ENCODE measurements at places on chromosomes 12 and 14. TPM values are rescaled to one million over a fixed set of nuclear protein-coding genes. Genes with fewer than 3 reads are reported as not detected.

Gene SNAPC1
- 9.2 TPM for total RNA-seq

Gene ZBTB39
- total RNA-seq, result 5.1 TPM

Gene CYP46A1
- 0.10 TPM for total RNA-seq

Gene SLC16A7
- 27.5 TPM for total RNA-seq

Gene MUCL1
- total RNA-seq, result not detected

- peaks cover 2% of the 10 kb centered on the region for H3K4me1 ChIP-seq
- no peak for DNase-seq
- no peak overlapping the region for H3K4me3 ChIP-seq
- H3K27me3 ChIP-seq, result no peaks in the 10 kb centered on the region
Measured at GRCh38 chr14:93137864-93138263, 22.1 kb upstream of the ITPK1 start.

DNA sequence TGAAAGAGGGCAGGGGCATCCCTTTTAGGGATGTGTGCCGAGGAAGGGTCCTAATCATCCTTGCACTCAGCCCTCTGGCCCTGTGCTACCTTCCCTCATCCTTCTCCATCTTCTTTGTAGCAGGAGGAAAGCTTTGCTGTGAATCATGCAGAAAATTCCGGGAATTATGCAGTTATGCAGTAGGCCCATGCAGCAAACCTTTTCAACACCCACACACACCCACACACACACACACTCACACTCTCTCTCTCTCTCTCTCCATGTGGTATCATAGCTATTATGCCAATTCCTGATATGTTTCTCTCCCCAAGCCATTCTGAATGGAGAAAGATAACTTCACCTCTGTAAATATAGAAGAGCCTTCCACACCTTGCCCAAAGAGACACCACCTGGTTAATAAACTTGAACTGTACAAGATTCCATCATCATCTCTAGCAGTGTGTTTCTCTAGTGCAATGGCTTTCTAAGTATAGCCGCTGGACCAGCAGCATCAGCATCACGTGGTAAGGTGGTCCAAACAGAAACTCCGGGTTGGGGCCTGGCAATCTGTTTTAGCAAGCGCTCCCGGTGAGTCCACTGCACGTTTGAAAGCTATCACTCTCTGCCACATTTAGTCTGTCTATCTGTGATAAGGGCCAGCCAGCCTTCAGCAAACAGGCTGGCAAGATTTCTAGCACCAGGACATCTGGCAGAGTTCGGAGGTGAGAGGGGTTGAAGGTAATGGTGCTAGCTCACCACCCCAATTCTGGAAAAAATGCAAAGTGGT is 57.6 kb downstream of the MDM2 start:
- no peak for DNase-seq
- H3K4me3 ChIP-seq, result no peak overlapping the region
- peaks cover 6% of the 10 kb centered on the region for H3K4me1 ChIP-seq
- no peaks in the 10 kb centered on the region for H3K27me3 ChIP-seq
- no peak overlapping the region for H3K27ac ChIP-seq

- DNase-seq, result no peak
- no peak overlapping the region for H3K27ac ChIP-seq
- no peak overlapping the region for H3K4me3 ChIP-seq
- peaks cover 3% of the 10 kb centered on the region for H3K36me3 ChIP-seq
- H3K4me1 ChIP-seq, result no peaks in the 10 kb centered on the region
Measured at GRCh38 chr14:102732924-102733323, 44.3 kb upstream of the TRAF3 start.

DNA sequence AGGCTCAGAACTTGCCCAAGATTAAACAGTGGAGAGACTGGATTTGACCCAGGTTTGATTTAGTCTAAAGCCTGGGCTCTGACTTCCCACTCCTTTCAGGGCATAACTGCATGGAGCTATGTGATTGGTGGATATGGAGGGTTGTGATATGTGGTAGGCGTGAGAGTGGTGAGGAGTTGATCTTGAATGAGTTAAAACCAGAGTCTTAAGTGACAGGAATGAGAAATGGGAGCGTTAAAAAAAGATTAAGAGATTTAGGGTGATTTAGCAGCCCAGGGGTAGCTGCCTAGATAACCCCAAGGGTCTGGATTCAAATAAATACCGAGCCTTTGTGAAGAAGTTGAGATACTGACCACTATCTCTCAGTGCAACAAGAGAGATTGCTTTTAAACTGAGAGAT is 8.4 kb downstream of the SYNDIG1L start:
- no peaks in the 10 kb centered on the region for H3K4me1 ChIP-seq
- DNase-seq, result no peak
- no peaks in the 10 kb centered on the region for H3K36me3 ChIP-seq
- H3K4me3 ChIP-seq, result no peak overlapping the region
- H3K27ac ChIP-seq, result no peak overlapping the region
- H3K27me3 ChIP-seq, result peaks cover 23% of the 10 kb centered on the region

DNA sequence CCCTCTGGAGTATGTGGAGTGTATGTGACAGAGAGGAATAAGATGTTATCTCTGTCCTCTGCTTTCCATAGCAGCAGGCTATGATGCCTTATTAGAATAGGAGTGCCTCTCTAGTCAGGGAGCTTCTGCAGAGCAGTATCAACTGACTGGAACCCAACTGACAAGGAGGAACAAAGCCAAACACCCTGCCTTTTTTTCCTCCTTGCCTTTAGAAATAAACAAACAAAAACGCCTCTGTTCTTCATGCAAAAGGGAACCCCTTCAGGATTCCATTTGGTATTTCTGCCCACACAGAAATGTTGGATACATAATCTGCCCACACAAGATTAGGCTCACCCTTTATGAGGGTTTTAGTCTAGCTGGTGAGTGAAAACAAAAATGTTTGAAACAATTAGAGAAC is 50.3 kb downstream of the VRK1 start:
- no peak overlapping the region for H3K4me3 ChIP-seq
- no peak for DNase-seq
- H3K27me3 ChIP-seq, result no peaks in the 10 kb centered on the region
- H3K27ac ChIP-seq, result no peak overlapping the region
- H3K4me1 ChIP-seq, result peaks cover 16% of the 10 kb centered on the region

DNA sequence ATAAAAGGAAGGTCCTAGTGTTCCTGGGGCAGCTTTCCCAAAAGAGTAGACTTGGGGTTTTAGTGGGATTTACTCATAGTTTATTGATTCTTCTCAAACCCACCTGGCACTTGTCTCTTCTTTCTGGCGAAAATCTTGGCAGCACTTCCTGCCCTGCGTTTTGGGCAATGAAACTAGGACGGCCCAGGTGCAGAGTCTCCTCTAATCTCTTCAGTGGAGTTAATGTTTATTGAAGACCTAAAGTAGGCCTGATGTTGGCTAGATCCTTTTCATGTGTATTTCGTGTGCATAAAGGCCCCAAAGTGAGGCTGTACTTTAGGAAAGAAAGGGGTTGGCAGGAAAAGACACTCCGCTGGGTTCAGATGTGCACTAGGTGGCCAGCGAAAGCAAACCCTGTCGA is 5.1 kb downstream of the WNT5B start:
- H3K27me3 ChIP-seq, result peaks cover 36% of the 10 kb centered on the region
- no peak overlapping the region for H3K27ac ChIP-seq
- no peak overlapping the region for H3K4me3 ChIP-seq
- H3K36me3 ChIP-seq, result no peaks in the 10 kb centered on the region
- DNase-seq, result no peak
- peaks cover 14% of the 10 kb centered on the region for H3K4me1 ChIP-seq

DNA sequence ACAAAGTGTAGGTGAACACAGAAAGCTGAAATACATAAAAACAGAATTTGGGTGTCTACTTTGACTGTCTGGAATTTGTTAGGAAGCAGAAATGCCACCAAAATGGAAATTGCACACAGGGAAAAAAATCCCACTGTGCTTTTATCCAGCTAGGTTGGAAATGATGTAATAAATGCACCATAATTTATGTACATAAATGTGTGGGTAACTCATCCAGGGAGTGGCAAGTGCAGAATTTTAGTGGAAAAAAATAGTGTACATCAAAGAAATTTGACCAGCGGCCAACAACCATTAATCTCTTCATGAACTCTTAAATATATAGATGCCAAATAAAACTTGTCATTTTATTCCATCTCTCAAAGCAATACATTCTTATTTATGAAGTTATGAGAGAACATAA is 105.6 kb downstream of the LLPH start:
- DNase-seq, result no peak
- H3K27ac ChIP-seq, result no peak overlapping the region
- H3K4me3 ChIP-seq, result no peak overlapping the region
- no peaks in the 10 kb centered on the region for H3K36me3 ChIP-seq

Data from activated naive CD4-positive, alpha-beta T cell treated with anti-CD3 and anti-CD28 coated beads for 36 hours (primary cell).